ENCODE measurements at places on chromosomes 6 and 20.

DNA sequence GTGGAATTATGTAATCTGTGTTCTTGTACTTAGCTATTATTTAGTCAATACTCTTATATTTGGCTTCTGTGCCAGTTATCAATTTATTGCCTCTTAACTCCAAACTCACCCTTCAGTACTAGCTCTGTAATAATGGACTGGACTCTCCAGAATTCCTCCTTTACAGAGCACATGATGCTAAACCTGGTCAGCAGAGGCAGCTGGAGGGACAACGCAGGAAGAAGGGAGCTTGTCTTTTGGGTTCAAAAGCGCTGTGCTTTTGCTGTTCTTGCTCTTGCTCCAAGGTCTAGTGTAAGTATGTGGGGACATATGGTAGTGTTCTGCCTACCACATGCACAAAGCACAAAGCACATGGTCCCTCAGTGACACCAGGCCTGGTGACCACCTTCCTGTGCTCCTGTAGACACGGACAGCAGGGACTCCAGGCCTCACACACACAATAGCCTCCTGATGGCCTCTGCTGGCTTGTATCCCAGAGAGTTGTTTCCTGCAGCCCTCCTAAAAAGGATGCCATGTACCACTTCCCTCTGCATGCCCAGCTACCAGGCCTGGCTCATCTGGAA lies 46.1 kb downstream of the CHD6 start:
- no peak for DNase-seq

GRCh38 chr6:166253281-166253681 lies 54.9 kb downstream of the PRR18 start:
- DNase-seq = no peak

DNA sequence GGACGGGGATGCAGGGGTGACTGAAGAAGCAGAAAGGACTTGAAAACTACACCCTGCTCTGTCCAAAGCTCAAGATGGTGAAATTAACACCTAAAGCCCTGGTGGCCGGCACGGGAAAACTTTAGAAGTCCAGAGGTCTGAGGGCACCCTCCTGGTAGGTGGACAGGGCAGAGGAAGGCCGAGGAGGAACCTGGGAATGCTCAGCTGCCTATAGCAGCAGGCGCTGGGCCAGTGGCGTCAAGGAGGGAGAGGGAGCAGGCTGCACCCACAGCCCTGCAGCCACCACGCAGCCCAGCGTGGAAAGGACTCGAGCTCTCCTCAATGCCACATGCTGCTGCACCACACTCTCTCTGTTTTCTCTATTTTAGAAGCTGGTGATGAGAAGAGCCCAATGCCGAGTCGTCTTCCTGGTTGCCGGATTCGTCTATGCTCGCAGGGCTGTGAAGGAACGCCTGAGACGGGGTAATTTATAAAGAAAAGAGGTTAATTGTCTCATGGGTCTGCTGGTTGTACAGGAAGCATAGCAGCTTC lies 248.3 kb upstream of the AFDN start:
- no peak for DNase-seq

DNA sequence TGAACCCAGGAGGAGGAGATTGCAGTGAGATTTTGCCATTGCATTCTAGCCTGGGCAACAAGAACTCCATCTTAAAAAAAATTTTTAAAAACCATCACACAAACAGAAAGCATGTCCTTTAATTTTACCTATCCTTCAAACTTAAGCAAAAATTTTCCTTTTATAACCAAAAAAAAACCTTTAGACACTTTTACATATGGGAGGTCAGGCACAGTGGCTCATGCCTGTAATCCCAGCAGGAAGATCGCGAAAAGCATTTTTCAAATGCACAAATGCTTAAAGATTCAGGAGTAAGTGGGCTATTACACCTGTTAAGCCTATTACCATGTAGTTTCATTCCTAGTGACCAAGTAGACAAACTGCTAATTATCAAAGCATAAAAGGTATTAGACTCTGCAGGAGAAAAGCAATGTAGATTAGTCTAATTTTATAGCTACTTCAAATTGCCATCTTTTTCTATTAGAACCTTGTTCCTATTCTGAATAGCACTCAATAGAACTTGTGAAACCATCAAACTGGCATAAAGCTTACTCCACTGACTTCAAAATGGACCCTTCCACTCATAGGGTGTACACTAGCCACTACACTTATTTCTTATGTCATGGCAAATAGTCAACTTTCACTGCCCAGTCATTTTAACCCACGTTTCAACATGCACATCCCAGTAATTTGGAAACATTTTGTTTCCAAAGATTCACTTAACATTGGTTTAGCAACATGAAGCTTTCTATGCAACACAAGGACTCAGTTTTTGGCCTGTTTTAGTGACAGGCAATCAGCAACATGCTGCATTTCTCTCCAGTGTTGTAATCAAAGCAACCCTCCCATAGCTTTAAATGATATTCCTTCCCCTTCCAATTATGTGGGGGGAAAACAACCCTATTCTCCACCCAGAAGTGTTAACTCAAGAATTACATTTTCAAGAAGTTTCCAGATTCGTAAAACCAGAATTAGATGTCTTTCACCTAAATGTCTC lies 4.0 kb downstream of the EEF1A1 start:
- DNase-seq = no peak

DNA sequence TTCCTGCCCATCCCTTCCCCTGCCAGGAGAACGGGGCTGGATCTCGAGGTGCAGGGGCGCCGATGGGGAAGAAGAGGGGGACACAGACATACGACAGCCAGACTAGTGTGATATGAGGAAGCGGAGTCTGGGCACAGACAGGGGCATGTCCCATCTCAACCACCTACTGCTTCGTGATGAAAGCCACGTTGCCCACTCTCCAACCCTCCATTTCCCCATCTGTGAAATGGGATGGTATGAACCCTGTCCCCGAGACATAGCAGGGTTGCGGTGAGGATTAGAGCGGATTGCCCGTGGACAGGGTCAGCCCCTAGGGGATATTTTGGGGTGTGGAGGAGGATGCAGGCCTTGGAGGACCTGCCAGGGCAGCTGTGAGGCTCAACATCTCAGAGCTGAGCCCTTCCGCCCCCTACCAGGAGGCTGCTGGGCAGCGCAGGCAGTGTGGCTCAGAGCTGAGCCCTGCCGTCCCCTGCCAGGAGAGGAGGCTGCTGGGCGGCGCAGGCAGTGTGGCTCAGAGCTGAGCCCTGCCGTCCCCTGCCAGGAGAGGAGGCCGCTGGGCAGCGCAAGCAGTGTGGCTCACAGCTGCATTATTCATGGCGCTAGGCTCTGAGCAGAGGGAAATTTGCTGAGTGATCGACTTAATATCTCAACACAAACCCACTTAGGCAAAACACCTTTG lies 71.7 kb downstream of the GRM4 start:
- no peak for DNase-seq
